Activated T-helper 1 cell treated with anti-CD3 and anti-CD28 coated beads, Interleukin-12 subunit alpha, Interleukin-12 subunit beta, Interleukin-2, Interleukin-4 antibody, amounts not matched to agents 30 ng/mL and 10 ng/mL and 1 ng/mL, durations not matched to agents 14 hours and 24 hours and 36 hours (primary cell): ENCODE measurements at places on chromosomes 11 and 22.

- no peak overlapping the region for H3K4me3 ChIP-seq
- DNase-seq, result no peak
- H3K4me1 ChIP-seq, result peaks cover 6% of the 10 kb centered on the region
- no peak overlapping the region for H3K27ac ChIP-seq
- H3K36me3 ChIP-seq, result no peaks in the 10 kb centered on the region
These were observed 11.7 kb downstream of the SLC35C1 start for GRCh38 chr11:45816614-45817013.

DNA sequence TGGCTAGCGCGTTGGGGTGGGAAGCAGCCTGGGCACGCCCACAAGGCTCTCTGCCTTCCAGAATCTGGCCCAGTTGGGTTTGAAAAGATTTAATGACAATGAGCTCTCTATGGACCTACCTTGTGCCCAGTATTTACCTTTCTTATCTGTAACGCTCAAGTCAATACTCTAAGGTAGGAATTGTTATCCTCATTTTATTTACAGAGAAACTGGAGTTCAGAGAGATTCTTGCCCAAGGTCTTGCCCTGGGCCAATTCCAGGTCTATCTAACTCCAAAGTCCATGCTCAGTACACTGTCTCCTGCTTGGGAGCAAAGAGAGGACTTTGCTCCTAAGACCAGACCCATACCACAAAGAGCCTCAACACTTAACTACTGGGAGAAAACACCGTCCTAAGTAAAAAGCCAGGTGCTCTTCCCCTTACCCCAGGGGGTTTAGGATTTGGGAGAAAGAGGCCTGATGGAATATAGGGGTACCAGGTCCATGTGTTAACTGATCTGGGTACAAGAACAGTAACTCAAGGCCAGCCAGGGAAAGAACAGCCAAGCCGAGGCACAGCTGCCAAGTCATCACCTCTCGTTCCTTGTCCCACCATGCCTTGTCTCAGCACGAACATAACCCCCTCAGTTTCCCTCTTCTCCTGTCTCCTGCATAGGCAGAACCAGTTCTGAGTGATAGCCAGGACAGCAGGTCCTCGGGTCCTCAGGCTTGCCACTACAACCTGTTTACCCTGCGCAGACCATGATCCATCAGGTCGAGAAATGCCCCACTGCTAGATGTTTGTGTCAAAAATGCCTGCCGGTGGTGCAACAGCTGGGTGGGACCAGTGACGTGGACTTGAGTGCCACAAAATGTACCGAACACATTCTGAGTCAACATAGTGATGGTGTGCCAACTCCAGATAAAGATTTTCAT, 14.6 kb downstream of the APOA4 start:
- H3K27me3 ChIP-seq, result peaks cover 6% of the 10 kb centered on the region
- no peaks in the 10 kb centered on the region for H3K36me3 ChIP-seq
- H3K4me3 ChIP-seq, result no peak overlapping the region
- H3K4me1 ChIP-seq, result no peaks in the 10 kb centered on the region
- H3K27ac ChIP-seq, result no peak overlapping the region

GRCh38 chr11:128948583-128948982, 5.9 kb upstream of the TP53AIP1 start:
- peaks cover 17% of the 10 kb centered on the region for H3K27me3 ChIP-seq
- H3K4me3 ChIP-seq, result no peak overlapping the region
- H3K27ac ChIP-seq, result no peak overlapping the region
- H3K36me3 ChIP-seq, result no peaks in the 10 kb centered on the region
- DNase-seq, result no peak

GRCh38 chr11:72573855-72574445, 100.3 kb downstream of the PDE2A start:
- H3K27ac ChIP-seq, result no peak overlapping the region
- H3K27me3 ChIP-seq, result peaks cover 11% of the 10 kb centered on the region
- H3K4me1 ChIP-seq, result peaks cover 19% of the 10 kb centered on the region
